GM19239 (cell line): ENCODE measurements at places on chromosomes 11 and 22.

DNA sequence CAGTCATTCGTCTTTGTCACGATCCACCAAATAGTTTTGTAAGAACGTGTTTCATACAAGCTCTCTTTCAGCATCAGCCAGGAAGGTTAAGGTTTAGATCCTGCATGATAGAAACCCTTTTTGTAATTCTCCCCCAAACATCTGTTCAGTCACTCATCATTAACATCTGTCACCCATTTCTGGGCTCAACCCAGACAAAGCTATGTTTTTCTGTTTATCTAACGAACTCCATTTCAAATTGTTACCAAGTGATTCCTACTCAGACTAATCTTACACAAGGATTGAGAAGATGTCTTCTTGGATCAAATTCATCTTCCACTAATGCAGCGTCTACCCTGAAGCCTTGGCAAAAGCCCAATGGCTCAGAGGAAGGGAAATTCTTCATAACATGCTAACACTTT lies 58.8 kb downstream of the FZD4 start:
- DNase-seq: no peak

GRCh38 chr11:128632141-128632791 lies 44.9 kb upstream of the ETS1 start:
- no peak for DNase-seq

DNA sequence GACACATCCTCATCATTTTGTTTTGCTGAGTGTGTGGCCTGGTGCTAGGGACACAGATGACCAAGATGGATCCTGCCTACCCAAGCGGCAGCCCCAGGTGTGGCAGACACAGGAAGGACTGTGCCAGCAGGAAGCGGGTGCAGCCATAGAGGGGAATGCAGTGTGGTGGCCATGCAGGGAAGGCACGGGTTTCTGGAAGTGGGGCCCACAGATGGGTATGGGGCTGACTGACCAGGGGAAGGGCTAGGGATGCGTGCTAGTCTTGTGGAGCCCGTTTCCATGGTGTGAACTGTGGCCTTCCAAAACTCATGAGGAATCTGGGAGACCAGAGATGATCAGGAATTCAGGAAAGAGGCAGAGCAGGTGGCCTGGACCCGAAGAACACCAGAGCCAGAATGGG lies 33.5 kb downstream of the YPEL1 start:
- DNase-seq: no peak

DNA sequence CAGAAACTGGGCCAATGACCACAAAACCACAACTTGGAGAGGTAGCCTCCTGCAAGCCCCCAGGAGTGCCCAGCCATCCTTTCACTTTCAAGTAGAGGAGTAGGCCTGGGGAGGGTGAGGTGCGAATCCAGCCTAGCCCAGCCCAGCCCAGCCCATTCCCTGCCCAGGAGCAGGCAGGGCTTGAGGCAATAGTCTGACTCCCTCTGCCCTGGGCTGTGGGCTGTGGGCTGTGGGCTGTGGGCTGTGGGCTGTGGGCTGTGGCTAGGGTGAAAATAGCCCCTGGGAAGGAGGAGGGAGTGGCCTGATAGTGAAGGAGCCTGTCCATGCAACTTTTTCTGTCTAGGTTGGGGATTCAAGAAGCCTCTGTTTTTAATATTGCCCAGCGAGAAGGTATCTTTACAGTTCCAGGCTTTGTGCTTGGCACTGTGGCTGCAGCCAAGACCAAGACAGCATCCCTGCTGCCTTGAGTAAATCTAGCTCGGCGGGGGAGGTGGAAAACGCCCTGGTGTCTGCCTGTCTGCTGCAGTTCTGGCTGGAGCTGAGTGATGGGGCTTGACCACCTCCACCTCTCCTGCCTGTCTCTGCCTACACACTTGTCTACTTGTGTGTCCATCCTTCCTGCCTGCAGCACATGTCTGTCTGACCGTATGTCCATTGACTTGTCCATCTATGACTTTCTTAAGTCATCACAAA lies 40.7 kb downstream of the LMO1 start:
- no peak for DNase-seq

DNA sequence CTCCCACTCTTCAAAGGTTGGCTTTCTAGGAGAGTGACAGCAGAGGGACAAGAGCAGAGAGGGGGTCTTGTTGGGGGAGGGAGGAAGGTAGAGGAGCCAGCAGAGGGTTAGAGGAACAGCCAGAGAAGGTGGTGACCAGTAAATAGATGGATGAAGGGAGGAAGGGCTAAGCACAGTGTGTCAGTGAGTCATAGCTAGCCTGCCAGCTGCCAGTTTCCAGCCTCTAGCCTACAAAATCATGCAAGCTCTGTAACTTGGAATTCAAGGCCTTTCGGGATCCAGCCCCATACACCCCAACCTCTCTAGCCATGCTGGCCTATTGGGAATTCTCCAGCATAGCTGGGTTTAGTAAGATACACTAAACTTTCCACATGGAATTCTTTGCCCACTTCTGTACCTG lies 147.4 kb upstream of the TEAD1 start:
- no peak for DNase-seq

GRCh38 chr22:32080904-32081303 lies 37.8 kb downstream of the SLC5A1 start:
- peak; percentile 15 for DNase-seq

GRCh38 chr11:61141601-61142028 lies 19.6 kb downstream of the VPS37C start:
- no peak for DNase-seq

DNA sequence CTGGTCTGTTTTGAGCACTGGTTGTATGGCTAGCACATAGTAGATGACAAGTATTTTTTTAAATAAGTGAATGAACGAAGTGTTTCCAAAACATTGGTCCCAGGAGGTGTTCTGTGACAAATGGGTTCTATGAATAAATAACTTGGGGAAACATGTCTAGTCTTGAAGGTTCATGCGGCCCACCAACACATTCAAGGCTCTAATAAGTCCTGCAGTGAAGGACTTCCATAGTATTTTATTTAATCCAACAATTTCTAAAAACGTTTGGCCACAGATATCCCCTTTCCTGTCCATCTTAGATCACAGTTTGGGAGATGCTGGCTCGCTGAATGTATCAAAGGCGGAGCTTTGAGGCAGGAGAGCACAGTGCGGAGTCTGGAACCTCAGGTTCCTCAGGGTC lies 22.5 kb downstream of the PARVG start:
- DNase-seq: no peak

DNA sequence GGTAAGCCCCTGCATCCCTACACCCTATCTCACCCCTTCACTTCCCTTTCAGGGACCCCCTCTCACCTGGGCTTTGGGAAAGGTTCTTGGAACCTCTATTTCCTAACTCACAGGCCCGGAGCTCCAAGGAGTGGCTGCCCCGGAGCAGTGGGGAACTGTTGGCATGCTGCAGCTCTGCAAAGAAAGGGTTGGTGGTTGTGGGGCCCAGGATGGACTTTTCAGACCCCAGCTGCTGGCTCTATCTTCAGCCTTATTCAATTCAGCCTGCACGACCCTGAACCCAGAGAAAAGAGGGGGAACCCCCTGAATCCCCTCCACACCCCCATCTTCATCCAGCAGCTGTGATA lies 10.0 kb downstream of the ROBO4 start:
- DNase-seq: no peak

DNA sequence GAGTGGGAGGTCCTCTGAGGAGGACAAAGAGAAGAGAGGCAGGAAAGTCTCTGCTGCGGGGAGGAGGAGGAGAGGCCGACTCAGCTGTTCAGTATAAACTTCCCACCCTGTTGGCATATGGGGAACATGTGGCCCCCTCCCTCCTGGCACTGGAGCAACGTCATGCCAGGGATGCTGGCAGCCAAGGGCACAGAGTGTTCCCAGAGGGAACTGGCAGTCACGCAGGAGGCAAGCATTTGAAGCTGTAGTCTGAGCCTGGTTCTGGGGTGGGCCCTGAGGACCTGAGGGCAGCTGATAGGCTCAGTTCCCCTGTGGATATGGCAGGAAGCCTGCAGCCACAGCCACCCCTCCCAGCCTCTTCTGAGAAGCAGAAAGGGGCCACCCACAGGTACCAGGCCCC lies 67.1 kb upstream of the TSPAN18 start:
- DNase-seq: no peak

- no peak for DNase-seq
These were observed 106.4 kb downstream of the CTNND1 start for GRCh38 chr11:57867966-57868365.

GRCh38 chr11:70862093-70862492 lies 390.3 kb downstream of the SHANK2 start:
- no peak for DNase-seq

GRCh38 chr11:11856638-11857037 lies 14.9 kb downstream of the USP47 start:
- DNase-seq: no peak
